ENCODE measurements at places on chromosomes 3 and 15.
A peak's percentile ranks its signal among the peaks of the same experiment; 100 is the strongest.

DNA sequence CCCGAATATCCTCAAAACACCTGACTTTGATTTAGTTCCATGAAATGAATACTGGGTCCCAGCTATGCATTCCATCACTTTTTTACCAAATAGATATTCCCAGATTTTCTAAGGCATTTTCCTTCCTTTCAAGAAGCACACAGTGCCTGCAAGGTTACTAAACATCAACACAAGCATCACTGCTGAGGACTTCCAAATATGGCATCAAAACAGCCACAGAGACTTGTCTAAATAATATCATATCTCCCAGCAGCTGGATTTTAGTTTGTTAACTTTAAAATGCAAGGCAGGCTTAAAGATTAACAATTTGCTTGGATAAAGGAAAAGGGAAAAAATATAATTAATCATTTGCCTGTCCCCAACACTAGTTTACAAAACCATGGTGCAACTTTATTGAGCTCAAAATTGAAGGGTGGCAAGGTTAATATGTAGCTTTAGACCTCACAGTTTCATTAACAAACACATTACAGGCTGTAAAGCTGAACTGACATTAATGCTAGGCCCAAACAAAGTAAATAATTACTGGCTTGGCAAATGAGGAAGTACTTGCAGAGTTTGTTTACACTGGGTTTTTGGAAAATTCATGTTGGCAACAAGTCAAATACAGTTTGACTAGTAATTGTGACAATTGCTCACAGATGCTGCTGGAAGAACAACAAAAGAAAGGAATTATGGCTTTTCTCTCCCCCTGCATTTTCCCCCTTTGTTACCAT is 401.7 kb upstream of the CDIN1 start:
- no peak for DNase-seq

DNA sequence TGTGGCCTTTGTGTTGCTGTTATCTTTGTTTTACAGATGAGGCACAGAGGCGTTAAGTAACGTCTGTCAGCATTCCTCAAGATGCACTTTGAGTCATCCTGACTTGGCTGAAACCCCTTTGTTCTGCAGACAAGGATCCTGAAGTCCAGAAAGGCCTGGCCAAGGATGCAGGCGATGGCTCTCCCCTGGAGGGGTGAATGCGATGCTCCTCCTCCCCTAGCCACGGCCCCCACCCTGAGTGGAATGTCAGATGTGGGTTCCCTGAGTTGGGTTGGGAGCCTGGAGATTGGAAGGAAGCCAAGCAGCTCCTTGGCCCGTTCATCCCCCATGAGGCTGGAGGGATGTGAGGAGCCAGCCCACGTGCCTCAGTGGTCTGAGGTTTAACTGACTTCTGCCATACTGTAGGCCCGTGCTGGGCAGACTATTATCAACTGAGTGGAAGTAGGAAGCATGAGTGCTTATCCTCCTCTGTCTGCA is 43.3 kb downstream of the POMGNT2 start:
- no peak for DNase-seq

DNA sequence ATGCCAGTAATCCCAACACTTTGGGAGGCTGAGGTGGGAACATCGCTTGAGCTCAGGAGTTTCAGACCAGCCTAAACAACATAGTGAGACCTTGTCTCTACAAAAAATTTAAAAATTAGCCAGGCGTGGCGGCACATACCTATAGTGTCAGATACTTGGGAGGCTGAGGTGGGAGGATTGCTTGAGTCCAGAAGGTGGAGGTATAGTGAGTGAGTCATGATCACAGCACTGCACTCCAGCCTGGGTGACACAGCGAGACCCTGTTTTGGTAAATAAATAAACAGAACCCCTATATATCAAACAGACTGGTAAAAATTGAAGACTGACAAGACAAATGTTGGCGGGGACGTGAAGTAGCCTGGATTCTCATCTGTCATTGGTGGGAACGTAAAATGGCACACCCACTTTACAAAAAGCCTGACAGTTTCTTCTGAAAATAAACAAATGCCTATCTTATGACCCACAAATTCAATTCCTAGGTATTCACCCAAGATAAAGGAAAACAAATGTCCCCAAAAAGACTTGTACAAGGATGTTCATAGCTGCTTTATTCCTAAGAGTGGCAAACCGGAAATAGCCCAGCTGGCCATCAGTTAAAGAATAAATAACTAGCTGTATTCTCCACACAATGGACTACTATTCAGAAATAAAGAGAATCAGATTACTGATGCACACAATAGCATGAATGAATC is 47.0 kb upstream of the GK5 start:
- DNase-seq = no peak

- no peak for DNase-seq
These were observed 95.0 kb downstream of the VGLL4 start for GRCh38 chr3:11548721-11549131.

- DNase-seq = no peak
These were observed 452.6 kb downstream of the ZPLD1 start for GRCh38 chr3:102887431-102887830.

- DNase-seq = no peak
These were observed 282.9 kb downstream of the NTRK3 start for GRCh38 chr15:87973501-87974215.

DNA sequence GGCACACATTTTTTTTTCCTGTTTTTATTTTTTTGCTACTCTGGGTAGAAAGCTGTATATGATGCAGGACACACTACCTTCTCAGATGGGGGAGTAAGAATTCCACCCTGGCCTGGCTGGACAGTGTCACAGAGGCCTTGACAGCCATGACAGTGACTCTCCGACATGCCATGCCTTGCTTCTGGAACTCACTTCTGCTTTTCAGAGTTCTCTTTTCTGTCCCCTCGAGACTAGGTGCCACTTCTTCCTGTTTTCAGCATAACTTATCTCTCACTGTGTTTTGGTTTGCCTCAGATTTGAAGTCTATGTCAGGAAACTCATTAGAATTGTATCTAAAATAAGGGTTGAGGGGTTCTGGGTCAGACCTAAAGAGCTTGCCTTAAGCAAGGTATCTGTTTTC is 69.1 kb upstream of the SEC13 start:
- peak; percentile 45 for DNase-seq

- DNase-seq = no peak
These were observed 1055.4 kb downstream of the TBL1XR1 start for GRCh38 chr3:176141837-176142236.

DNA sequence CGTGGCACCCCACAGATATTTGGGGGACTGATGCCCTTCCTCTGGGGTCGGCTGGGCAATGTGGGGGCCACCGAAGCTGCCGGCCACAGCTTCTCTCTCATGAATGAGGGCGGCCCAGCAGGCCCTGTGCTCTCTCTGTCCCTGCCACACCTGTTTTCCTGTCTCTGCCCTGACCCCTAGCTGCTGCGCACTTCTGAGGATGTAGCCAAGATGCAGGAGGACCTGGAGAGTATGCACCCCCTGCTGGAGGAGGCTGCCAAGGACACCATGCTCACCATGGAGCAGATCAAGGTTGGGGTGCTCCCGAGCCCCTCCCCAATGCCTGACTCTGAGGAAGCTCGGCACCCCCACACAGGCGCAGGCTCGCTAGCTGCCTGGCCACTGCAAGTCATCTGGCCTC is 59.7 kb downstream of the SEMA3G start:
- no peak for DNase-seq

GRCh38 chr3:97763586-97764406 is 762 bp upstream of the ARL6 start:
- no peak for DNase-seq

DNA sequence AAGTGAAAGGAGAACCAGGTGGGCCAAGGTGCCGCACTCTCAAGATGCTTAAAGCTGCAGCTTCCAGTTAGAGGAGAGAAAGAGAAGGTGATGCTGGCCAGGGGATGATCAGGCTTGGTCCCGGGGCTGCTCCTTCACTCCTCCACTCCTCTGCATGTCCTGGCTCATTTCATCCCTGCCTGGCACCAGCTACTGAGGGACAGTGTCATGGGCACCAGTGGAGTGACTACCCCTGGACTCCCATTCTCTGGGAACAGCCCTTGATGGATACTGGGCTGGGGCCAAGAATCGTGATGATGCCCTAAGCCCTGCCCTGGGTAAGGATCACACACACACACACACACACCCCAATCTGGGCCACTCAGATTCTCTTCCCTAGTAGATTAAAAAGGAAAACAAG is 243.7 kb downstream of the UACA start:
- no peak for DNase-seq

DNA sequence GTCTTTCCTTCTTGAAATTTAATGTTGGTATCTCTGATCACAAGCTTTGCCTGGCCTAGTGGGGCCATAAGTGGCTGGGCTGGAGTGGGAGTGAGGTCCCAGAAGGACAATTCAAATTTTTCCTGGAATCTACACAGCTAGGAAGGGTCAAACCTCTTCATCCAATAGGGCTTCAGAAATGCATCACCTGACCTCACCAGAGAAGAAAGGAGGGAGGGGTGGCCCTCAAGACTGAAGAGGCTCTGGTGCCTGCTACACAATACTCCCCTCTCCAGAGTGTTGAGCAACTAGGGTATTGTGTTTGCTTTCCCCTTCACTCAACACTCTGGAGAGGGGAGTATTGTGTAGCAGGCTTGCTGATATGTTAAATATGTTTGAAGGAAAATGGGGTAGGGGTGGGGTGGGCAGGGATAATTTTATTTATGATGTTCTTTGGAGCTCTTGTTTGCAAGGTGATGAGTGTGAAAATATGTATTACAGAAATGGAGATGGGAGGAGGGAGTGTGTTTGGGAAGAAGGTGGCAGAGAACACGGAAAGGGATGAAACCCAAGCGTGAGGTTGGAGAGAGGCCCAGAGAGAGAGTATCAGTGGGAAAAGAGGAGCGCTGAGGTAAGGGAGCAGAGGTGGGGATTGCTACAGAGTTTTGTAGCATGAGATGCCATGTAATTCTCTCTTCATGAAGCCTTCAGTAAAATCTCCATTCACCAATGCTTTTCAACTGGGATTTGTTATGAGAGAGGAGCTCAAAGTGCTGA is 5.7 kb upstream of the KLHL24 start:
- DNase-seq = no peak

DNA sequence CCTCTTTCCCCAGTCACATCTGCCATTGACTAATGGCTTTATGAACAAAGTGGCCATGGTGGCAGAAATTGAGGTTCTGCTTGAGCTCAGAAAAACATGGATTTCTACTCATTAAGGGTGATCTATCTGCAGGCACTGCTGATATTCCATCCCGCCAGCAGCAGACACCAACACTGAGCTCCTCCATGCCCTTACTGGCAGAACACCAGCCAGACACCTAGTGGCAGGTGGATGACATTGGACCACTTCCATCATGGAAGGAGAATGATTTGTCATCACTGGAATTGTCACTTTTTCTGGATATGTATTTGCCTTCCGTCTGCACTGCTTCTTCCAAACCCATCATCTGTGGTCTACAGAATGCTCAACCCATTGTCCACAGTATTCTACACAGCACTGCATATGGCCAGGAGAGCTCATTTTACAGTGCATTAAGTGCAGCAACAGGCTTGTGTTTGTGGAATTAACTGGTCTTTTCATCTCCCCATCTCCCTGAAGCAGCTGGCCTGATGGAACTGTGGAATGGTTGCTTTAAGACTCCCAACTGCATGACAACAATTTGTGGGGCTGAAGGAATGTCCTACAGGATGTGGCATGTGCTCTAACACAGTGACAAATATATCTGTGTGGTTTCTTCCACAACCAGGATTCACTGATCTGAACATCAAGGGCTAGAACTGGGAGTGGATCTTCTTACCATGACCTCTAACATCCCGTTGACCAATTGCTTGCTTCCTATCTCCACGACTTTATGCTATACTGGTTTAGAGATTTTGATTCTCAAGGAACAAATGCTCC is 103.4 kb downstream of the WNT7A start:
- DNase-seq = no peak

GRCh38 chr15:39745415-39745814 is 37.2 kb downstream of the FSIP1 start:
- no peak for DNase-seq

DNA sequence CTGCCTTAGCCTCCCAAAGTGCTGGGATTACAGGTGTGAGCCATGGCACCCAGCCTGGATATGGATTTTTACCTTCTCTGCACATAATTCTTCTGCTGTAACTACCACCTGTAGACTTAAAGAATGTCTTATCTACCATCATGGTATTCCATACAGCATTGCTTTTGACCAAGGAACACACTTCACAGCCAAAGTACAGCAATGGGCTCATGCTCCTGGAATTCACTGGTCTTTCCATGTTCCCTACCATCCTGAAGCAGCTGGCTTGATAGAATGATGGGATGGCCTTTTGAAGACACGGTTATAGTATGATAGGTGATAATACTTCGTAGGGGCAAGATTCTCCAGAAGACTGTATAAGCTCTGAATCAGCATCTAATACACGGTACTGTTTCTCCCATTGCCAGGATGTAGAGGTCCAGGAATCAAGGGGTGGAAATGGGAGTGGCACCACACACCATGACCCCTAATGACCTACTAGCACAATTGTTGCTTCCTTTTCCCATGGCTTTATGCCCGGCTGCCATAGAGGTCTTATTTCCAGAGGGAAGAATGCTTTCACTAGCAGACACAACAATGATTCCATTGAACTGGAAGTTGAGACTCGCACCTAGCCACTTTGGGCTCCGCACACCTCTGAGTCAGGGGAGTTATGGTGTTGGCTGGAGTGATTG is 60.9 kb upstream of the CDV3 start:
- no peak for DNase-seq

GRCh38 chr15:100241572-100242482 is 99.9 kb downstream of the ADAMTS17 start:
- DNase-seq = no peak

- DNase-seq = no peak
These were observed 151.1 kb downstream of the RBPMS2 start for GRCh38 chr15:64624242-64624641.

- no peak for DNase-seq
These were observed 451.4 kb upstream of the ATP10A start for GRCh38 chr15:26314577-26314976.

DNA sequence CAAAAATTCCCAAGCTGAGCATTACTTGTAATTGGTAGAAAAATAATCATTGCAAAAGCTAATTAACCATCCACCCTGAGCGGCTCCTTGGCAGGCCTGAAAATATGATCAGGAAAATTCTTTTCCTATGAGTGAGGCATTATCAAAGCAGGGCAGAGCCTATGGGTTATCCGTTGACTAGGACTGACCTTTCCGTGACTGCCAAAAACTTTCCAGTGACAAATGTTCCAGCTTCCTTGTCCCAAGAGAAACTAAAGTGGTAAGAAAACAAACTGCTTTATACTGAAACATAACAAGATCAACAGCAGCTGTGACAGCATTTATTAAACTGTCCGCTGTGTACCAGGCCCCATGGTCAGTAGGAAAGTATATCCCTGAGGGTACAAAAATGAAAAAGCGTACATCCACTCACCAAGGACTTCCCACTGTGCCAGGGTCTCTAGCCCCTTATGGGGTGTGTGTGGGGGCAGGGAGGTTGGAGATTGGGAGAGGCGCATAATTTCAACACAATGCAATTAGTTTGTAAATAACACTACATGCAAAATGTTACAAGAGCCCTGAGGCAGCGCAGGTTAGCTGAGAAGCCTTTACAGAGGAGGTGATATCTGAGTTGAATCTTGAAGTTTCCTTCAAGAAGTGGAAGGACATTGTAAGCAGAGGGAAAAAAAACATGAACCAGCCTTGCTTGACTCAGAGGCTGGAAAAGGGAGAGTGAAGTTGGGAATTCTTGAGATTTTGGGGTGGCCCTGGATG is 8.5 kb downstream of the LIPC start:
- DNase-seq = no peak
